K562 (cell line): ENCODE measurements at places on chromosomes 12 and 14. TPM values are rescaled to one million over a fixed set of nuclear protein-coding genes. Genes with fewer than 3 reads are reported as not detected.

The SYNE3 gene
- total RNA-seq = 2.2 and 3.1 TPM in 2 replicates

The CPNE6 gene
- total RNA-seq = not detected in 2 replicates

The OAS3 gene
- total RNA-seq = 1.9 and 4.3 TPM in 2 replicates

The COL2A1 gene
- total RNA-seq = not detected in 2 replicates
